ENCODE measurements at places on chromosomes 11 and 22.

DNA sequence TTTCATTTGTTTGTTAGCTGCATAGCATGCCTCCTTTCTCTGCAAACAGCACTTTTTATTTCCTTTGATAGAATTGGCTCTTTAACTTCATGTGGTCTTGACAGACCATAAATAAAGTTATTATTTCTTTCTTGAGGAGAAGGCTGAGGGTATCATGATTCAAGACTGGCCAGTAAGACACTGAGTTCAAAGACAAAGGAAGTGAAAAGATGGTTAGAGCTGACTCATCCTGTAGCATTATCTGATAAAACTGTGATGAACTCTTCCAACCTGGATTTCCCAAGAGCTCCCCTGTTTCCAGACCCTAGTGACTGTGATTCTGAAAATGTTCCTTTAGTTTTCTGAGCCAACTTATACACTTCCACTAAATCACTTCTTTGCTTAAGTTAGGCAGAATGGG, 179.3 kb upstream of the FAT3 start:
- no peak for DNase-seq

- no peak for DNase-seq
These were observed 8.2 kb upstream of the TENM4 start for GRCh38 chr11:79449040-79449439.

DNA sequence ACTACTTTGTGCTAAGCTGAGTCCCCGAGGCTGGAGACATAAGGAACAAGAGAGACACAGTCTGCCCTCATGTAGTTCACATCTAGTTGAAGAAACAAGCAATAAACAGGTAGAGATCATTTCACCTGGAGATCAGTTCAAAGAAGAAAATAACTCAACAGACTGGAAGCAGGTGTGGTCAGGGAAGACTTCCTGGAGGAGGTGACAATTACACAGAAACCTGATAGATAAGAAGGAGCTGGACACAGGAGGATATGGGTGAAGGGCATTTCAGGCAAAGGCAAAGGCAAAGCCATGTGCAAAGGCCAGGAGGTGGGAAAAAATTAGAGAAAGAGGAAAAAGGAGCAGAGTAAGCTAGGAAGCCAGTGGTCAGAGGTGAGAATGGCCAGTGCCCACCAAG, 115.6 kb downstream of the MN1 start:
- no peak for DNase-seq

- no peak for DNase-seq
These were observed 44.5 kb downstream of the CD44 start for GRCh38 chr11:35183326-35183925.

DNA sequence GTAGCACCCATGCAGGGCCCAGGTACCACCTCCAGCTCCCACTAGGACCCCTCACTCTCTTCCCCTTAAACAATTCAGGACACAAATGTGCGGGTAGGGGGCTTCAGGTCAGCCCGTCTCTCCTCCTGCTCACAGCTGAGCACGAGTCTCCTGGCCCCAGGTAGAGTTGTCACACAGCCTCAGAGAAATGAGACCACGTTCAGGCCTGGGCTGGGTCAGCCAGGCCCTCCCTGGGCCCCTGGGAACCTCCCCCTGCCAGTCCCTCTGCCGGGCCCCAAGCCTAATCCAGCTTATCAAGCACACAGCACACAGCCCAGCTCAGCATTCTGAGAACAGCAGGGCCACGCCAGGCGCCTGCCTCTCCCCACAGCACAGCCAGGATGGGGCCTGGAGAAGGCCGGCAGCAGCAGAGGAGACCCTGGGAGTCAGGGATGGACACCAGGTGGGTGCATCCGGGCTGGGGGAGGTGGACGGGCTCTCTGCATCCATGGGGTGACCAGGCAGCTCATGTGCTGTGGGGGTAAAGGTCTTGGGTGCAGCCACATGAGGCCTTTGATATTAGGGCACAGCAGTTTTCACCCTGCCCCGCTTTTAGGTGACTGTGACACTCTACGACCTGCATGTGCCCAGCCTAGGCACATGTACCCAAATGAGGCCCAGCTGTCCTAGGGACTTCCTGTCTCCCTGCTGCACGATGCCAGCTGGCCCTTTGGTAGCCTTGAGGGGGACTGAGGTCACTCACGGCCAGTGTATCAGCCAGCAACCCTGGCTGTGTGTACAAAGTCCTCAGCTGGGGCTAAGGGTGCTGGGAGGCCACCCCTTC, 87.0 kb downstream of the MORC2 start:
- no peak for DNase-seq

DNA sequence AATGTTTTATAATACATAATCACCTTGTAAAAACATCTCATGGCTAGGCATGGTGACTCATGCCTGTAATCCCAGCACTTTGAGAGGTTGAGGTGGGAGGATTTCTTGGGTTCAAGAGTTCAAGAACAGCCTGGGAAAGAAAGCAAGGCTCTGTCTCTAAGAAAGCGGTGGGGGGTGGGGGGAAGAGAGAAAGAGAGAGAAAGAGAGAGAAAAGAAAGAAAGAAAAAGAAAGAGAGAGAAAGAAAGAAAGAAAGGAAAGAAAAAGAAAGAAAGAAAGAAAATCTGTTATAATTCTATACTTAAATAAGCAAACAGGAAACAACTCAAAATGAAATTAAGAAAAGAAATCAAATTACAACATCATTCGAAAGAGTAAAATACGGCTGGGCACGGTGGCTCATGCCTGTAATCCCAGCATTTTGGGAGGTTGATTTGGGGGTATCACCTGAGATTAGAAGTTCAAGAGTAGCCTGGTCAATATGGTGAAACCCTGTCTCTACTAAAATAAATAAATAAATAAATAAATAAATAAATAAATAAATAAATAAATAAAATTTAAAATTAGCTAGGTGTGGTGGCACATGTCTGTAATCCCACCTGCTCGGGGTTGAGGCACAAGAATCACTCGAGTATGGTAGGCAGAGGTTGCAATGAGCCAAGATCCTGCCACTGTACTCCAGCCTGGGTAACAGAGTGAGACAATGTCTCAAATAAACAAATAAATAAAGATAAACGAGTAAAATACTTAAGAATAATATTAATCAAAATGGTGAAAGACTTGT, 65.4 kb downstream of the ZNF280B start:
- DNase-seq: no peak

DNA sequence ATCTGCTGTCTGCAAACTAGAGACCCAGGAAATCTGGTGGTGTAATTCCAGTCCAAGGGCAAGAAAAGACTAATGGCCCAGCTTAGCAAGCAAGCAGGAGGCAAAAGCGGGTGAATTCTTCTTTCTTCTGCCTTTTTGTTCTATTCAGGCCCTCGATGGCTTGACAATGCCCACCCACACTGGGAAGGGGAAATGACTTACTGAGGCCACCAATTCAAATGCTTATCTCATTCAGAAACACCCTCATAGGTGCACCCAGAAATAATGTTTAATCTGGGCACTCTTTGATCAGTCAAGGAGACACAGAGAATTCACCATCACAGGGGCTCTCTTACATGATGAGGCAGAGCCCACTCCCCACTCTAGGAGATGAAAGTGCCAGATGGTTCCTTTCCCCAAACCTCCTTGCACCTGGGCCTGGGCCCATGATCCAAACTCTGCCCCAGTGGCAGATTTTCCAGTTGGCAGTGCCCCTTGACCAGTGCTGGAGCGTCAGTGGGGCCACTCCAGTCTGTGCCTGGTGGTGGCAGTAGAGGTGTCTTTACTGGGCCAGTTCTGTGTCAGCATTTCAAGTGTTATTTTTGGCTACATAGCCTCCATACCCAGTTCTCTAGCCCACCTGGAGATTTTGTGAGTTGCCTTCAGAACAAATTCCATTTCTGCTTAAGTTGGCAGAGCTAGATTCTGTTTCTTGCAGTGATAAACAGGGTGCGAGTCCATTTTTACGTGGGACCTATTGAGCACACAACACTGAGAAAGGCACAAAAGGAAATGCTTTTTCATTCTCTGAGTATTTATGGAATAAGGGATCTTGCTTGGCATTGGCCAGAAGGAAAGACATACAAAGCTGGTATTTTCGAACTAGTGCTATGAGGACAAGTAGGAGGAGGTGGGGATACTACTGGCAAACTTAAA, 7.5 kb downstream of the ELMOD1 start:
- DNase-seq: no peak

DNA sequence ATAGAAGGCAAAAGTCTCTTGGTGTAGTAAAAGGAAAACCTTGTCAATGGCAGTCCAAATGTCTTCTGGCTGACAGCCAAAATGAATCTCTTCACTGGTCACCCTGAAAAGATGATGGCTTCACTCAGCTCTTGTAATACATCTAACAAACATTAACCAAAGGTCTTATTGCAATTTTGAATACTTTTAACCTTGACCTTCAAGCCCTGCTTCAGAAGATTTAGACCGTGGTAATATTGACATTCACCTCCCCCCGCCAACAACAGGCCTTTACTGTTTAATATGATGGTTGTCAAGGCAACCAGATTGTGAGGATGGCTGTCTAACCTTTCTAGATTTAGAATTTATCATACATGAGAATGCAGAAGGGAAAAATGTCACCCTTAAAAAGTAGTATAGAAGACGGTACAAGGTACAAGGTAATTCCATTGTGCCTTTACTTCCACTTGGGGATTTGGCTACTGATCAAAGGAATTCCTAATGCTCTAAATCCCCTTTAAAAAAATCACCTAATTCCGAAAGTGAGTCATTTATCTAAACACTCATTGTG, 342.3 kb downstream of the LARGE1 start:
- no peak for DNase-seq

- no peak for DNase-seq
These were observed 369.9 kb downstream of the LUZP2 start for GRCh38 chr11:24866743-24867142.

Measured in stimulated activated CD4-positive, alpha-beta T cell treated with anti-CD3 and anti-CD28 coated beads, Interleukin-4, amount 100 ng/mL, for 4 hours (primary cell).